Cerebellar cortex (tissue), 1 donor: ENCODE measurements at places on chromosomes 2 and 18.

DNA sequence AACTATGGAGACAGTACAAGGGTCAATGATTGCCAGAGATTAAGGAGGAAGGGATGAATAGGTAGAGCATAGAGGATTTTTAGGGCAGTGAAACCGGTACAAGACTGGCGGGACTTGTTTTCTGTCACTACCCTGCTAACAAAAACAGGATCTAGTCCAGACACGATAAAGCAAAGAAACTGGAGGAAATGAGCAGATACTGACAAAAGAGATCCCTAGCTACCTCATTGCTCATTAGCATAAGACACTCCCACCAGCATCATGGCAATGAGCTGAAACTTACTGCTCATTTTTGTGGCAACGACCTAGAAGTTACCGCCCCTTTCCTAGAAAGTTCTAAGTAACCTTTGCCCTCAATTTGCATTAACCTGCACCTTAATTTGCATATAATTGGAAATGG lies 131.2 kb downstream of the ETAA1 start:
- DNase-seq: no peak

GRCh38 chr2:101622210-101623030 lies 75.1 kb upstream of the MAP4K4 start:
- no peak for DNase-seq

DNA sequence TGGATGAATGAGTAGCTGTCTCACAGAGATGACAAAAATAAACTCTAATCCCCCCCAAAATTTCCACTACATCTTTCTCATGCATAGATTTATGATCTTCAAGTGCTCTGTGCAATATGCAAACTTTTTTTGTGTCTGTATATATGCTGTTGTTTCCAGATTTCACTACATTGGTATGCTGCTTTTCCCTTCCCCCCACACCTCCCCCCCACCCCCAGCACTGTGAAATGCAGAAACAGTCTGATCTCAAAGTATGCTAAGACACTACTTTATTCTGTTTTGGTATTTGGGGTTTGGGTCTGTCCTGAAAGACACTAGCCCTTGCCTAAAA lies 524 bp upstream of the KLHL14 start:
- no peak for DNase-seq

DNA sequence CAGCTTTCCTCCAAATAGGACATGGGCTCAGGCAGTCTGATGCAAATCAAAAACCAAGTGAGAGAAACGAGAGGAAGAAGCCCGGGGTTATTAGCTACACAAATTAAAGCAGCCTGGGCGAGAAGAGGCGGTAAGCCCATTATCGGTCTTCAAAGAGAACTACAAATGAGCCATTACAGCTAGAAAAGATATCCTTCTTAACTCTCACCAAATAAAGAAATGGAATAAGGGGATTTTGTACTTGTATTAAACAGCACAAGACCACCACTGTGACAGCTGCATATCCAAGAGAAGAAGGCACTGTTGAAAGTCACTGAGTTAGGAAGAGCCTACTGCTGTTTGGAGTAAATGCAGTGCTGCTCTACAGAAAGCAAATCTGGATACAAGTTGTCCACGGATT lies 32.6 kb downstream of the STAT1 start:
- DNase-seq: no peak

- no peak for DNase-seq
These were observed 13.2 kb downstream of the DYSF start for GRCh38 chr2:71466301-71467179.

DNA sequence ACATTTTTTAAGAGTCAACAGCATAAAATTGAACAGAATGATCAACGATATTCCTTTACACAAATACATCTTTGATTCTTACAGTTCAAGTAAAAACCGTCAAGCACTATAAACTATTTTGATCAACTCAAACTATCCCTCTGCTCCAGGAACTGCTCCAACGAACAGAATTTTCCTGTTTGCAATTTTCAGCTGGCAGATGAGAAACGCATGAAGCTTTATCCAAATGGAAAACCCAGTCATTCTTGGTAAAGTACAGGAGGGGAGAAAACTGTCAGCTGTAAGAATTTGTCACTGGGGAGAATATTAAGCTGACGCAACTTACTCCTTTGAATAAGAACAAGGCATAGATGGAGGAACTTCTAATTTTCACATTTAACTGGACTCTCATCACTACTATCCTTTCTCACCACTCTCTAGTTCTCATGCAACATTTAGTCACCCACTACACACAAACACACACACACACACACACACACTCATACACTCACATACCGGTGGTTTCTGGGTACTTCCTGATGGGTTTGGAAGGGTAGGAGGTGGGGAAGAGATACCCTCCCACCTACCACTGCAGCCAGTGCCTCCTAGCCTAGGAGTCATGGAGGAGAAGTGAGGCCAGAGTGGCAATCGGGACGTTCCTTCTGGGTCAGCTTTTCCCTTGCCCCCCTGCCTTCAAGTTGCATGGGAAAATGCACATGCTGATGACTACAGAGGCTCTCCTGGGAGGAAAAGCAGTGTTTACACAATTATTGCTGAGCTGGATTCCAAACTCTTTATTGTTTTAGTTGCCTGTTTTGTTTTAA lies 54.0 kb upstream of the SPATS2L start:
- no peak for DNase-seq

DNA sequence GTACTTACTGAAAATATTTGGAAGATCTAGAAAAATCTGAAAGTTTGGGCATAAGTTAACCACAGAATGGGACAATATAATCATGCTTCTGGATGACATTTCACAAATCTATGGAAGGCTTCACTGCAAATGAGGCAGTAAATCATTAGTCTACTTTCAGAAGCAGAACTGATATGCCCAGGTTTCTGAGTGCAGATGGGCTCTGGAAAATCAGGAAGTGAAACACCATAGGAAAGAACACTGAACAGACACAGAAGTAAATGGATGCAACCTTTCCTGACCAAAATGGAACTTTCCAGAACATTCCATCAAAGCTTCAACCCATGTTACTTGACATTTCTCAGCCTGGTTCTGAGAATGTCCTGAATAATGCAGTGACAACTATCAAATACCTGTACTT lies 55.1 kb downstream of the KCNG3 start:
- DNase-seq: no peak

GRCh38 chr18:54647176-54647575 lies 56.1 kb downstream of the DYNAP start:
- DNase-seq: no peak

DNA sequence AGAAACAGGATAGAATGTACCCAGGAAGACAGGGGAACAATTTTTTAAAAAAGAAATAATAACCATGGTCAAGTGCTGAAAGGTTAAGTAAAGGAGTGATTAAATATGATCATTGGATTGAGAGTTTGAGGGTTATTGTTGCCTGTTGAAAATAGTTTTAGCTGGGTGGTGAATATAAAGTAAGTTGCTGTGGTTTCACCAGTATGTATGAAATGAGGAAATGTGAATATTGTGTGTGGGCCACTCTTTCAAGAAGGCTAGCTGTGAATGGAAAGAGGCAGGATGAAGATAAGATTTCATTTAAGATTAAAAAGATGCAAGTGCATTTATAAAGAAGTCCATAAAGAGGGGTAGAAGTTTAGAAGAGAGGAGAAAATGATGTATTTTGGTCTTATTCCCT lies 53.8 kb downstream of the GULP1 start:
- DNase-seq: no peak

DNA sequence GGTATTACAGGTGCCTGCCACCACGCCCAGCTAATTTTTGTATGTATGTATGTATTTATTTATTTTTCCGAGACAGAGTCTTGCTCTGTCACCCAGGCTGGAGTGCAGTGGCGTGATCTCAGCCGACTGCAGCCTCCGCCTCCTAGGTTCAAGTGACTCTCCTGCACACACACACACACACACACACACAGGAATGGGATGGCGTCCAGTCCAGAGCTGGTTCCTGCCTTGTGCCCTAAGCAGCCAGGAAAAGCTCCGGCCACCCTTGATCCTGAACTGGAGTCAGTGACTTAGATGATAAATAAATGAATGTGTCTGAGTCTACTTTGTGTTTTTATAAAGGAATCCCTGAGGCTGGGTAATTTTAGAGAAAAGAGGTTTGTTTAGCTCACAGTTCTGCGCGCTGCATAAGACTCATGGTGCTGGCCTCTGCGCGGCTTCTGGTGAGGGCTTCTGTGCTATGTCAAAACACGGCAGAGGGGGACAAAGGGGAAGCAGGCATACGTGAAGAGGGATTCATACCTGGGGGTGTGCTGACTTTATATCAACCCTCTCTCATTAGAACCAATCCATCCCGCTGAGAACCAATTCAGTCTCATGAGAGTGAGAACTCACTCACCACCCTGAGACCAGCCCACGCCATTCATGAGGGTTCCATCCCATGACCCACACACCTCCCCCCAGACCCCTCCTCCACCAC lies 59.7 kb upstream of the PHLPP1 start:
- no peak for DNase-seq

- no peak for DNase-seq
These were observed 77.0 kb upstream of the SERTAD2 start for GRCh38 chr2:64730551-64731262.

GRCh38 chr2:30321466-30321865 lies 90.1 kb downstream of the LBH start:
- no peak for DNase-seq

- DNase-seq: no peak
These were observed 852.4 kb upstream of the ACVR2A start for GRCh38 chr2:146992466-146992865.

GRCh38 chr2:1546023-1546591 lies 132.8 kb downstream of the TPO start:
- DNase-seq: peak; percentile 43

GRCh38 chr2:239018271-239019182 lies 170.6 kb downstream of the TWIST2 start:
- no peak for DNase-seq
